GM23338 (cell line): ENCODE measurements at places on chromosomes 2 and 18.
A peak's percentile ranks its signal among the peaks of the same experiment; 100 is the strongest.

DNA sequence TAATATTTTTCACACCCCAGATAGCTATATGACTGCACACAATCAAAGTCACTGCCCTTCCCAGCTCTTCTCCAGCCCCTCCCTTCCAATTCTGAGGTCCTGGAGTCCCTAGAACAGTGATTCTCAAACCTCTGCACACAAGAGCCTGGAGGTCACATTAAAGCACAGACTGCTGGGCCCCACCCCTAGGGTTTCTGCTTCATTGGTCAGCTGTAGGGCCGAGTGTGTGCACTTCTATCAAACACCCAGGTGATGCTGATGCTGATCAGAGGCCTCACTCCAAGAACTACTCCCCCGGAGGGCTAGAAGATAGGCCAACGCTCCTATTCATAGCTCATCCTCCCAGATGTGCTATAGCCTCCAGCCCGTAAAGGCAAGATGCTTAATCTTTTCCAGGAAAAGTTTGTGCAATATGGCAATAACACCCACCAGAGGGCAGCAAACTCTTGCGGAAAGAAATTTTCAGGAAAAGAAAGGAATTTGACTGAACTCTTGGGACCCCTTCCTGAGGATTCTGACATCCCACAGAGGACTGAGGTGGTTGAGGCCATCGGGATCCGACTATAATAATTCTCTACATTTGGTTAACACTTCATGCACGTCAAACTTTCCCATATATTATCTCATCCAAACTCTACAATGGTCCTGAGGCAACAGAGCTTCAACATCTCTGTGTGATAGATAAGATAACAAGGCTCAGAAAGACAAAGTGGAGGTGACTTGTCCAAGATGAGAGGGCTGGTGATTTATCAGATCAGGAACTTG lies 194.2 kb upstream of the PKDCC start:
- DNase-seq, result peak; percentile 93

DNA sequence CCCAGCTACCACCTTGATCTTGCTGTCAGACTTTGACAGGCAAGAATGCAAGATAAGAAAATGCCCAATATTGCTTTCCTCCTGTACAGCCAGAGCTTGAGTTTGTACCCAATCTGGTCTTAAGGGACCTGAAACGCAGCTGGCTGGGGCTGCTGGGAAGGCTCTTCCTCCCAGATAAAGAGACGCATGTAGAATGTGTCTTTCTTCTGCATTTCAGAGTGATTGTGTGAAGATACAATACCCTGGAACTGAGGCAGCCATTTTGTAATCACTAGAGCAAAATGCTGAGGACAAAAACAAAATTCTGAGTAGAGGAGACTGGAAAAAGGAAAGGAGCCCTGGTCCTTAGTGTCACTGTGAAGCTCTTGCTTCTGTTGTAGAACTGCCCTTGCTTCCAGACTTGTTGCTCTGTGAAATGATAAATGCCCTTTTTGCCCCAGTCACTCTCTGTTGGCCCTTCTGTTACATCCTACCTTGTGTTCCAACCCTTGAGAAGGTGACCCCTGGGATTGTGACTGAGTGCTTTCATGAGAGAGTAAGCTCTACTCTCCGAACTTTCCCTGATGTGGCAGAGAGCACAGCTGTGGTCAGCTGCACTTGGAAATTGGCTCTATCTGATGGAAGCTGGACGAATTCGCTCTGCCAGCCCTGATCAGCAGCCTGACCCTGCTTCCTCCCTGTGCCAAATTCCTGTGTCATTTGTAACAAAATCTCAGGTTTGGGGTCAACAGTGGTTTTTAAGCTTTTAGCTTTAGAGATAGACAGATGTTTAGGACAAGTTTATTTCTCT lies 137.4 kb upstream of the RBMS1 start:
- DNase-seq, result no peak

- DNase-seq, result peak; percentile 97
Observed at GRCh38 chr2:157932480-157933159, 56.5 kb upstream of the ACVR1 start.

DNA sequence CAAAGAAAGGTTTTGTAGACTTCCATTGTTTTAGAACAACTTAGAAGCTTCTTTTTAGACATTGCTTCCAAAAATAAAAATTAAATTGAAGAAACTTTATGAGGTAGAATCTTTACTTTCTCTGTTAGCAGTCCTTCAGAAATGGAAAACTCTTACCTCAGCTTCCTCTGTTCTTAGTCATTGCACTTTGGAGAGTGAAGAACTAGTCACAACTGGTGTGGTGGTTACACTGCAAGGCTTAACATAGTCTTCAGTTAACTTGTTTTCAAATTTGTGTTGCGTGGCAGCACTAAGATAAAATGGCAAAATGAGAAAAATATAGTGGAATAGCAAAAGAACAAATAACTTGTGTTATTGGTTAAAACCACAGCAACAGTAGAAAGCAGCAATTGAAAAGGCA lies 332.6 kb downstream of the KIAA1328 start:
- no peak for DNase-seq

- peak; percentile 19 for DNase-seq
Observed at GRCh38 chr2:191675807-191676721, 1.9 kb upstream of the NABP1 start.

DNA sequence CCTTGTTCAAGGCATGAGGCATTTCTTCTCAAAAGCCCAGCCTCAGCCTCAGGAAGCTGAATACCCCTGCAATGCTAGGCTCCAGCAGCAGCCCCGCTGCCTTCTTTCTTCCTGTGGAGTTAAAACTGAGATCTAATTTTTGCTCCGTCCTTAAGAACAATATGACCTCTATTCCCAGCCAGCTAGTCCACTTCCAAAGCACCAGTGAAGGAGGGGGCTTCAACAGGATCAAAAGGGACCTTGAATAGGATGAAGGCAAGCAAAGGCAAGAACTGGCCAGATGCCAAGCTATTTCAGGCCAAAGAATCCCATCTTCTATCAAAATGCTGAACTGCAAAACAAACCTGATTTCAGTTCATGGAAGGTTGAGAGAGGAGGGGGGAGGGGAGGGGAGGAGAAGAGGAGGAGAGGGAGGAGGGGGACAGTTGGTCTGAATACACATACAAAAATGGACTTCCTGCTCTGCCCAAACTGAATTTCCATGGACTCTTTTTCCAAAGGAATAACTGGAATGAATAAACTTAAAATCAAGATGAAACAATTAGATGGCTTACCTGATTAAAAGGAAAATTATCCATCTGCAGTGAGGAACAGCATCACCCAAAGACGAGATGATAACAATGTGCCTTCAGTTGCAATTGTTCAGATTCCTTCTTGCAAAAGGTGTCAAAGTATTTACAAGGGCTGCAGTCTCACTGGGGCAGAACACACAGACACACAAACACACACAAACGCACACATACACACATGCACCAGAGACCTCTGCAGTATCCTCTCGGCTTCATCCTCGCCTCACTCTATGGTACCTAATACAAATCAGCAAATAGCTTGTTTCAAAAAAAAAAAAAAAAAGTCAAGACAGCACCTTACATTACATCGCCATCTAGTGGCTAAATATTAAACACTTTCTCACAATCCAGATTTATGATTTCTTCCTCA lies at the start of gene SCN1A:
SCN1A (minus strand) TSS at position 804 of the 939 bp plus-strand sequence. CDS start 54,399 bp downstream, outside the sequence.
- DNase-seq, result peak; percentile 81

- DNase-seq, result peak; percentile 78
Observed at GRCh38 chr2:195586062-195586714, 70.8 kb upstream of the SLC39A10 start.

DNA sequence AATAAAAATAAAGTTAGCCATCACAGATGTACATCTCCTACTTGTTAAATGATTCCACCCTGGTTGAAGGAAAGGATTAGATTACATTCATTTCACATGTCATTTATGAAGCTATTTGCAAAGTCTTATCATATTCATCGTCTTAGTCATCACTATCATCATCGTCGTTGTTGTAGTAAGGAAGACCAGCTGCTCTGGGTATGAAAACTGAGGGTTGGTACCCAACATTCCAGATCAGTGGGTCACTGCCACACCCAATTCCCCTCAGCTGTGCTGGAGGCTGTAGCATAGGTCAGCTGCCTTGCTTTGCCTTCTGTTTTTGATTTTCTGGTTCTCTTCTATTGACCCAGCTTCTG lies 20.9 kb upstream of the CCBE1 start:
- no peak for DNase-seq

DNA sequence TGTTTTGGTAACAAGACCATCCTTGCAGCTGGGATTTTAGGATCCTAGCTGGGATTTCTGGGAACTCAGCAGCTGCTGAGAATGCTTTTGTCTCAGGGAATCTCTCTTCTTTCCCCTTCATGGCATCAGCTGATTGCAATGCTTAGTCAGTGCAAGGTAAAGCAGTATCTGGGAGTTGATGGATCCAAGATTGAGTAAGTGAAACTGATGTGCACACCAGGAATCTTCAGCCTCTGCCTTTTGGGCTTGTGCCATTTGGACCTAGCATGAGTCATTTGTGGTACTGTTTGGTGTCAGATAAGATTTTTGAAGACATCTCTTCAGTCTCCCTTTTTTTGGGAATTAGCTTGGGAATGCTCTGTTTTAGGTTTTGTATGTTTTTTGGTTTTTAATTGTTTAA lies 363.3 kb upstream of the TFPI start:
- no peak for DNase-seq

DNA sequence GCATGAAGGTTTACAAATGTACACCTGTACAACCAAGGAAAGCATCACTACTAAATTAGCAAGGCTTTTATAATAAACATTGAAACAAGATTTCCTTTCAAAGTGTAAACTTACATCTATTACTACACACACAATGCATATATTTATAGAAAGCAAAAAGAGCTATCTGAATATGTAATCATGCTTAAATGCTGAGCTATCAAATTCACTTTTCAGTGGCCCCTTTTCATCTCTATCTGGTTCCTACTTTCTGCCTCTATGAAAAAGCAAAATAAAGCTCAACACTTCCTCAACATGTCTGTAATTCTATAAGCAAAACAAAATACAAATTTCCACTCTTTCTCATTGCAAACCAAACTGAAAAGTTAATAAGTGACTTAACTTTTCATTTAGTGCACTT lies 25.5 kb upstream of the SDC1 start:
- no peak for DNase-seq

DNA sequence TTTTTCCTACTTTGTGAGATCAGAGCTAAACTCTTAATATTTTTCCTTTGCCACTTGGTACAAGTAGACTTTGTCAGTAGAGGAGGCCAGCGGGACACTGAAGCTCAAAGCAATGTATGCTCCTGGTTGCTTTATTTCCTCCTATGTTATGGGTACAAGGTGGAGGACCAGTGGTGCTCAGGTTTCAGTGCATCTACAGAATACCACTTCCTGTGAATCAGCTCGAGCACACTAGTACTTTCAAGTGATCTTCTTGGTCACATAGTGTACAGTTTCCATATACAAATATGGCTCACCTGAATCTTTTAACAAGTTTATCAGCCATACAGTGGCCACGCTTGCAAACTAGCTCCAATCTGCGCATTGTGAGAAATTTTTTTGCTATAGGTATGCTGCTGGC lies 1674.8 kb upstream of the TMEFF2 start:
- DNase-seq, result no peak

DNA sequence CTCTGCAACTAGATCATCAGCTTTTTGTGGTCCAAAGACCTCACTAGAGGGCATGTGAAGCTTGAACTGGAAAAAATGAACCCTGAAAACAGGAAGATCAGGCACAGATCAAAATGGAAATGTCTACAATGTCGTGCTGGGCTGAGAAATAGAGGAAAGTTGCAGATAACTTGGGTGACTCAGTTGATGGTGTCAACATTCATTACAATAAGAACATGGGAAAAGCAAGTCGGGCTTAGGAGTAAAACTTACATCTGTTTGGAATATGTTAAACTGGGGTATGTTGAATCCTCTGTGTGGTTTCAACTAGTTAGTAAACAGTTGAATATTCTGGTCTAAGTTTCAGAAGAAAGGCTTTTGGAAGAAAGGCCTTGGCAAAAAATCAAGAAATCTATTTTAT lies 940.4 kb downstream of the ERBB4 start:
- no peak for DNase-seq

- DNase-seq, result no peak
Observed at GRCh38 chr18:79608535-79608934, 71.1 kb upstream of the CTDP1 start.

GRCh38 chr2:230944757-230945372 lies 19.8 kb upstream of the GPR55 start:
- peak; percentile 40 for DNase-seq

GRCh38 chr18:50473881-50474280 lies 86.0 kb upstream of the MAPK4 start:
- no peak for DNase-seq

DNA sequence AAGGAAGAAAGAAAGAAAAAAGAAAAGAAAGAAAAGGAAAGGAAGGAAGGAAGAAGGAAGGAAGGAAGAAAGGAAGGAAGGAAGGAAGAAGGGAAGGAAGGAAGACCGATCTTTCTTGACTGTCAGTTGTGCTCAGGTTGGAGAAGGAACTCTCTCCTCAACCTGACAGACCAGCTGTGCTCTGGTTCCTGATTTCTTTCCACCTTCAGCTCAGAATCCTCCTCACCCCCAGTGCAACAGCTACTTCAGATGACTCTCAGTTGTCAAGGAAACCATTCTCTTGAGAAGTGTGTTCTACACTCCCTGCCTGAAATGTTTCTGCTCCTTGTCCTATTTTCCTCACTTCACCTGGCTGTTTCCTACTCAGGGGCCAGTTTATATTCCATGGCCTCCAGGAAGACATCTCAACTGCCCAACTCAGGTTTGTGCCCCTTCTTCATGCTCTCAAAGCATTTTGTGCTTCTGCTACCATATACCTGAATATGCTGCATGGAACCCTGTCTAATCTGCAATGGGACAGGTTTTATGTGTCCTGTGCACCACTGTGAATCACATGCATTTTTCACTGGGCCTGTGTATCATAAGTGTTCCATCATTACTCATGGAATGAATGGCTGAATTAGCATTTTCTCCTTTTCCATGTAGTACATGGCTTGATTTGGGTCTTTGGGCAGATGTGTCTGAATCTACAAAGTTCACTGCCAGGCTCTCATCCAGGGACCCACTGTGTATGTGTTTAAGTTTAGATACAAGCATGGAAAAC lies 32.8 kb upstream of the DOCK10 start:
- DNase-seq, result no peak

DNA sequence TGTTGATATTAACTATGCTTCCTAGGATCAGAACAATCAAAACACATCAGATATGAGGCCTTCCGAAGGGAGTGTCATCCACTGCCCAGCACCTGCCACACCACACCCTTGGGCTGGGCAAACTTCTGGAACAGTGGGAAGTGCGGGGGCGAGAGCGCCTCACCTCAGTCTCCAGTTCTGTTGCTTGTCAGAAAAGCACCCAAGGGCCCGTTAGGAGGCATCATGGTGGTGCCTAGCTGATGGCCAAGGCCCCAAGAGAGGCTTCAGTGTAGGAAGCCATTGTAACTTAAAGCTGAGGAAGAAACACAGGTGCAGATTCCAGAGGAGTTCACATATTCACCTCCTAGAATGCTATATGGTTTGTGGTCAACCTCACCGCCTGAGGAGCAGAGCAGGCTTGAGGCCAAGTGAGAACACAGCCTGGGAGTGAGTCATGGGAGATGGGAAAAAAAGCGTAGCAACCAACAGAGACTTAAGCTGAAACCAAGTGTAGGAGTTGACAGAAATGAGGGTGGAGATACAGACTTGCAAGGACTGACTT lies 85.1 kb upstream of the ATL2 start:
- DNase-seq, result no peak

DNA sequence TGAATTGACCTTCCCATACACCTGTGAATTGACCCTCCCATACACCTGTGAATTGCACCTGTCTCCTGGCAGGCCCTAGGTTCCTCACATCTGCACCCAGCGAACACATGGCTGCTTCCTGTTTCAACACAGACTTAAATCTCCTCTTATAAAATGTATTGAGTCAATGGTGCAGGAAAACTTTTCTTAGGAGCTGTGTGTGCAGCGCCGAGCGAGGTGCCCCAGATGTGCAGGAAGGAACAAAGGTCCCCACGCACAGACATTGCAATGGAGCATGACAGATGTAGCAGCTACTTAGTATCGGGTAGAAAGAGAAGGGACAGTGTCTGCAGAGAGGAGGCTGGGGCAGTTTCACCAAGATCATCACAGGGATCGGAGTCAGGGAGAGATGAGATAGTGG lies 85.5 kb upstream of the PXDN start:
- no peak for DNase-seq
